ENCODE measurements at places on chromosomes 5 and 9. TPM values are rescaled to one million over a fixed set of nuclear protein-coding genes. Genes with fewer than 3 reads are reported as not detected.
A peak's percentile ranks its signal among the peaks of the same experiment; 100 is the strongest.

DNA sequence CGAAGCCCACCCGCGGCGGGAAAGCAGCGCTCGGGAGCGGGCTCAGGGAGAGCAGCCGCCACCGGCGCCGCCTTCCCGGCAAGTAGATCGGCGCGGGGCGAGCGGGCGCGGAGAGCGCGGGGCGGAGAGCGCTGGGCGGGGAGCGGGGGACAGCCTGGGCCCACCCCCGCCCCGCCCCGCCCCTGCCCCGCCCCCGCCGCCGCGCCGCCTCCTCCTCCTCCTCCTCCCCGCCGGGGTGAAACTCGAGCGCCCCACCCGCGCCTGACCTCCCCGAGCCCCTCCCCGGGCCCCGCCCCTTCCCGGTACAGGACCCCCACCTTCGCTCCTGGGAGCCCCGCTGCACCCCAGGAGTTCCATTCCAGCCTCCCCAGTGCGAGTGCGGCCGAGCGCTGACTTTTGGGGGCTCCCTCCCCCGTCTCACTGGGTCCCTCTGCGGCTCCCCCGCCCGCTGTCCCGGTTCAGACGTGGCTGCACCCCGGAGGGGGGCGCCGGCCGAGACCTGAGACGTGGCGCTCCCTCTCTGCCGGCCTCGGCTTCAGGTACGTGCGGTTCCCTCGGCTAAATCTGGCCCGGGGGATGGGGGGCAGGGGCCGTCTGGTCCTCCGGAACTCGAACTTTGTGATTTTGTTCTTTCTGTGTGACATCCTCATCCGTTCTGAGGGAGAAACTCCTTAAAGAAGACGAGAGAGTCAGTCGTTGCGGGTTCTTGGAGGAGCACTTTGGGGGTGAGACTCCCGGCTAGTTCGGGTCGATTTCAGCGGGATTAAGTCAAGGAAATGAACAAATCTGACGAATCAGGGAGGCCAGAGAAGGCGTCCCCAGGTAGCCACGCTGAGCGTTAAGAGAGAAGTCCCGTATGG lies at the start of gene SEMA5A:
Gene SEMA5A (minus strand): TSS at position 84 of the 860 bp plus-strand sequence. CDS start 166,129 bp downstream, outside the sequence.
- peak within 1 kb of the TSS; percentile 99 for H3K27ac ChIP-seq
- DNase-seq, result peak; percentile 61
- peaks cover 60% of the 10 kb centered on the region for H3K4me1 ChIP-seq
- peaks cover 48% of the 10 kb centered on the region for H3K36me3 ChIP-seq
- H3K4me3 ChIP-seq, result peak within 1 kb of the TSS; percentile 100

DNA sequence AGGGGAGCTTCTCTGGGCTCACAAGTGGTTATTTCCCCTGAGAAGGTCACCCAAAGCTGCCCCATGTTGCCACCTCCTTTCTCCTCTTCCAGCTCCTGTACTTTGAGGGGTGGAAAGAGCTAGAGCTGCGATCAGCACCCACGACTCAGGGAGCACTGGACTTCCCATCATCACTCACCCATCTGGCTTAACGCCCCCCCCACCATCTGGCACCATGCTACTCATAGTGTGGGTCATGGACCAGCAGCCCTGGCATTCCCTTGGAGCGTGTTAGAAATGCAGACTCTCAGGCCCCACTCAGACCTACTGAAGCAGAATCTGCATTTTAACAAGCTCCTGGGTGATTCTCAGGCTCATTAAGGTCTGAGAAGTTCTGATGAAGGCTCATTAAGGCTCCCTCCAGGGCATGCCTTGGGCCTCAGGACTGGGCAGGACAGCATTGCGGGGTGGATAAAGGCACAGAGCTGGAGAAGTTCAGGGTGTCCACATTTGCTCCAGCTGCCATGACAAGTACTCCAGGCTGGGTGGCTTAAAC lies 67.3 kb downstream of the GALNT12 start:
- H3K27ac ChIP-seq, result no peak overlapping the region
- H3K27me3 ChIP-seq, result peaks cover 31% of the 10 kb centered on the region
- H3K4me1 ChIP-seq, result peaks cover 15% of the 10 kb centered on the region
- no peak for DNase-seq

- no peak overlapping the region for H3K27ac ChIP-seq
- H3K4me1 ChIP-seq, result no peaks in the 10 kb centered on the region
Measured at GRCh38 chr5:37859805-37860204, 20.0 kb upstream of the GDNF start.

Gene ABL1
- 56.0 TPM for total RNA-seq

DNA sequence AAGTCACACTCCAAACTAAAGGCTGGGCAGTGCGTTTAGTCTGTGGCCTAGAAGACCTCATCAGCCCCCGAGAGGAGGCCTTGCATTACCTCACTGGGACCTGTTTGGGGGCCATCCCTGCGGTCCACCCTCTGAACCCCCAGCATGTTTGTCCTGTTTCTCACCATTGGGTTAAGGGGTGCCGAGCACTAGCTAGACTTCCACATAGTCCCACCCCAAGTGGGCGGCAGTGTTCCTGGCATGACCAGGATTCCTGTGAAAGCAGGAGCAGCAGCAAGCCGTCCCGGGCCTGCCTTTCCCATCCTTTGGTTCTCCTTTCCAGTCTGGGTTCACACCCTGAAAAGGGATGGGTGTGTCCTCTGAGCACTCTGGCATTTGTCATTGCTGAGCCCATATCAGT lies 26.6 kb upstream of the SAP30L start:
- no peak overlapping the region for H3K4me3 ChIP-seq
- no peak overlapping the region for H3K27ac ChIP-seq
- DNase-seq, result no peak
- H3K36me3 ChIP-seq, result peaks cover 14% of the 10 kb centered on the region
- peaks cover 13% of the 10 kb centered on the region for H3K4me1 ChIP-seq
- peaks cover 4% of the 10 kb centered on the region for H3K27me3 ChIP-seq

- H3K36me3 ChIP-seq, result no peaks in the 10 kb centered on the region
- DNase-seq, result peak; percentile 70
- H3K4me1 ChIP-seq, result peaks cover 23% of the 10 kb centered on the region
- peak overlapping the region; percentile 93 for H3K4me3 ChIP-seq
Measured at GRCh38 chr9:134065612-134066419, 2.0 kb downstream of the BRD3 start.
